ENCODE measurements at places on chromosomes 5 and 9.

DNA sequence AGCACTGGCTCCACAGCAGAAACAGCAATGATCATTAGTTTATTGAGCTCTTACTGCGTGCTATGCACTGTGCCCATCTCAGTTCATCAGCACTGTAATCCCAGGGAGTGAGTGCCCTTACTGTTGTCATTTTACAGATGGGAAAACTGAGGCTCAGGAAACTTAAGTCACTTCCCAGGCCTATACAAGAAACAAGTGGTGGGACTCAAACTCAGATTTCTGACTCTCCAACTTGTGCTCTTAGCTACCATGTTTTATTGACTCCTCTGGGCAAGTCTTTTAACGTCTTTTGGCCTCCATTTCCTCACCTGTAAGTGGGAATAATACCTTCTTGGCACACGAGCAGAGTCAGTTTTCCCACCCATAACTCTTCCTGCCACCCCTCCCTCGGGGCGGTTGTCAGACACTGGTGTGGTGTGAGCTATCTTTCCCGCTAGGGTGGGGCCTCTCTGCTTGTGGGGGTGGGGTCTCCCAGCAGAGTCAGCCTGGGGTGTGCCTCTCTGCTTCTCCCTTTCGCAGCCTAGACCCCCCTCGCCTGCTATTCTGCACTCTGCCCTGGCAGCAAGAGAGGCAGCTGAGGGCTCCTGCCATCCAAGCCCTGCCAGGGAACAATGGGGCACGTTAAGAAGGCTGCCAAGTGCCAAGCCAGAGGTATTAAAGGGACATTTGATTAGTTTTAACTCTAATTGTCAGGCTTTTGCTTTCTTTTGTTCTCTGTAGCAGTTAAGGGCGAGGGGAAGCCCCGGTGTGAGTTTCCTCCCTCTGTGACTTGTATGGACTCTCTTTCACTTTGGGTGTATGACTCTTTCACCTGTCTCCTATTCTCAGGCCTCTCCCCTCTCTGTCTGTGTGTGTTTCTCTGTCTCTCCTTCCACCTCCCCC lies 12.1 kb downstream of the GALNT10 start:
- DNase-seq, result no peak

DNA sequence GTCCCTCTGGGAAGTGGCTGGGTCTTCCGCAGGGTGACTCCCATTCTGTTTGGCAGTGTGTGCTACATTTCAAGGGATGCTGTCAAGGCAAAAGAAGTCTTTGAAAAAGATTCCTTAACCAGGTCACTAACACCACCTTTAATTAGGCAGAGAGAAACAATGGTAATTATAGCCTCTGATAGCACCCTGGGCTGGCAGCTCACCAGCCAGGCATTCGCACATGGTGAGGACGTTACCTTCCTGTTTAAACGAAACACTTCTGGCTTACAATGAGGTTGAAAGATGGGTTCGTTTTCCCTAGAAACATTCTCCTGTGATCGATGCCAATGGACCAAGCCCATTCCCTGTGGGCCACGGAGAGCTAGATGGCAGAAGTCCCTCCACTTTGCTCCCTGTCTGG lies 230.1 kb upstream of the PANK3 start:
- DNase-seq, result no peak

- DNase-seq, result no peak
Measured at GRCh38 chr5:60458666-60459065, 241.3 kb downstream of the DEPDC1B start.

DNA sequence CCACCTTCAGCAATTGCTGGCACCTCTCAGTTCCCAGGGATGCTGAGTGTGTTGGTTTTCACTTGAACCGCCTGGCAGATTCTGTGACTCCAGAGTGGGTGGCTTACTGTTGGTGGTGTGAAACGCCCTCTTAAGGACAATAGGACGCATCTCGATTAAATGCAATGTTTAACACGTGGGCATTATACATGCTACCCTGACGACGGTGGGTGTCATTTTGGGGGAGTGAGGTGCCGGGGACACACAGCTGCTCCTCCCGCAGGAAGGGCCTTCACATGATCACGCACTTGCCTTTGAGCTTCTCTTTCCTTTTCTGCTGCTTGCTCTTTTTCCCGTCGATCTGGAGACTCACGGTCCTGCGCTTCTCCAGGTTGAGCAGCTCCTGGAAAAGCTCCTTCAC lies 29.7 kb downstream of the DIRAS2 start:
- DNase-seq, result no peak

- no peak for DNase-seq
Measured at GRCh38 chr5:60521376-60522291, 178.3 kb downstream of the DEPDC1B start.

DNA sequence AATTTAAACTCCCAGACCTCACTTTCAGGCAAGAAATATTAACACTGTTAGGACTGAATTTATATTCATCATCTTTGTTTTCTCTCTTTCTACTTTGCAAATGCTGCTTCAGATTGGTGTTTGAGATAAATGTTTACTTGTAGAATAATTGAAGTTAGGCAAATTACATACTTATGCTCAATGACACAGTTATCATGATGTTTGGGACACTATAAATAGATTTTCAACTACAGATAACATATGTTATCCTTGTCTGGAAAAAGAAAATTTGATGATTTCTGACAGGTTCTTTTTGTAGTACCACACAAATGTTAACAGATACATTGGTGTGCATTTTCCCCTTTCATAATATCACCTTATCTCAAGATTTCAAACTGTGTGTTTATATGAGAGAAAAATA lies 7.9 kb downstream of the PRR16 start:
- no peak for DNase-seq

GRCh38 chr9:110908894-110909293 lies 129.4 kb downstream of the LPAR1 start:
- no peak for DNase-seq

DNA sequence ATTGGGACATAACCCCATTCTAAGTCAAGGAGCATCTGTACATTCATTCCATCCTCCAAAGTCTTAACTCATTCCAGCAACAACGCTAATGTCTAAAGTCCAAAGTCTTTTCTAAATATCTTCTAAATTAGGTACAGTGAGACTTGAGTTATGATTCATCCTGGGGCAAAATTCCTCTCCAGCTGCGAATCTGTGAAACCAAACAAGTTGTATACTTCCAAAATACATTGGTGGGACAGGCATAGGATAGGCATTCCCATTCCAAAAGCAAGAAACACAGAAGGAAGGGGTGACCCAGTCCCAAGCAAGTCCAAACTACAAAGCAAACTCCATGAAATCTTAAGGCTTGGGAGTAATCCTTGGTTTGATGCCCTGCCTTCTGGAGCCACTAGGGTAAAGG lies 97.6 kb upstream of the FANCC start:
- DNase-seq, result no peak

- DNase-seq, result no peak
Measured at GRCh38 chr5:111016801-111017200, 54.7 kb upstream of the TSLP start.

GRCh38 chr9:34440017-34440416 lies 18.4 kb downstream of the FAM219A start:
- DNase-seq, result no peak

DNA sequence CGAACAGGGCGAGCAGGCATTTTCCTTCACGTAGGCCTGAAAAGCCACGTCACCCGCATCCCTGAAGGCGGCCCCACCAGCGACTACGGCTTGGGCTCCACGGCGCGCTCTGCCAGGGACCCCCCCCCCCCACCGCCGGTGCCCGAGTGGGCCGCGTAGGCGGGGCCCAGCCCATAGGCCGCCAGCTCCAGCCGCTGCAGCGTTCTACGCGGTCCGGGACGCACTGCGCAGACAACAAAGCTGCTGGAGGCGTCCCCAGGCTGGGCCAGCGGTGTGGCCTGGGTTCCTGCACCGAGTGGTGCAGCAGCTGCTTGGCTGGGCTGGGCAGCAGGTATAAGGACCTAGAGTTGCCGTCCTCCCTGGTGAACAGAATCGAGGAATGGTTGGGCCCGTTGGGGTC lies 18.3 kb upstream of the BTNL3 start:
- DNase-seq, result no peak

DNA sequence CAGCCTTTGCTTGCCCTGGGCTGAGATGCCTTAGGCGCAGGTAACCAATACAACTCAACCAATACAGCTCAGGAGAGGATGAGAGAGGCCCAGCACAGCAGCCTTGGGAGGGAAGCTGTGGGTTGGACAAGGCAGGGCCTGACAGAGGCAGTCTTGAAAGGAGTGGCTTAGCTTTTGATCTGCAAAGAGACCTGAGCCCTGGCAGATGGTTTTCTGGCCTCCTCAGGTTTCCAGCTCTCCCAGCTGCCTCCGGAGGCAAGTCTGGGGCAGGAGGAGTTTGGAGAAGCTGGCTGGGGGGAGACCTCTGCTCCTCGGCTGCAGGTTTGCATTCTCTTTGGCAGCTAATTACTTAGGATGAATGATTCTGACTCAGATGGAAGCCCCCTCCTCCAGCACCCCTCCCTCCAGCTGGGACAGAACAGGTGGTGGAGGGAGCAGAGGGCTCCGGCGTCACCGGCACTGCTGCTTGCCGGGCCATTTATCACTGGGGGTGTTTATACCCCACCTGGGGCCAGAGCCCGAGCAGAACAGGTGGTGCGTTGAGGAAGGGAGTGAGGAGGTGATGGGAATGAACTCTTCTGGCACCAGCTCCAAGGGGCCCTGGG lies 50.8 kb downstream of the TSPAN17 start:
- no peak for DNase-seq

- no peak for DNase-seq
Measured at GRCh38 chr9:109887079-109887478, 107.1 kb downstream of the PALM2AKAP2 start.

DNA sequence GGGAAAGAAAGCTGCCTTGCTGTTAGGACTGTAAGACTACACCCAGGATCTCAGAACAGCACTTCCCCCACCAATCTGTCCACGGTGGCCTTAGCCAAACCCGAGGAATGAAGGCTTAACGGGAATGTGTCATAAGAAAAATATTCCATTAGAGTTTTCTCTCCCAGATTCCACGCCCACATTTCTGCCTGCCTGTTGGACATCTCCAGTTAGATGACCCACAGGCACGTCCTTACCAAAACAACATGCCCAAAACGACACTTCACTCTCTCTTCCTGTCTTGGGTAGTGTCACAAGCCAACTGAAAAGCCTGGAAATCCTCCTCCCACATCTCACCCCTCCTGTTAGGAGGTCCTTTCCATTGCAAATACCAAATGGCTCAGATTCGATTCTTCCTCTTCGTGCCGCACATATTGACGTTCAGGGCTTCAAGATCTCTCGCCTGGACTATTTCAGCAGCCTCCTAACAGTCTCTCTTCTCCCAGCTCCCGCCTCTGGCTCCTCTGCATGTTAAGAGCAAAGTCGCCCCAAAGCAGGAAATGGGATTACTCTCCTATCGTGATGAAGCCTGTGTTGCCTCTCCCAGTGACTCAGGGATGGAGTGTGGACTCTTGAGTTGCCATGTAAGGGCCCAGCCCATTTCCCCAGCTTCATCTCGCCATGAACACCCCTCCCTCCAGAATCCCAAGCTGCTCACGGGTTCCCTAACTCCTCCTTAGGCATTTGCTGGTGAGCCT lies 159.3 kb downstream of the NR3C1 start:
- DNase-seq, result no peak

Data from stimulated activated CD8-positive, alpha-beta memory T cell treated with anti-CD3 and anti-CD28 coated beads, Interleukin-15, amount 100 ng/mL, for 4 hours (primary cell).